ENCODE measurements at places on chromosomes 4 and X. TPM values are rescaled to one million over a fixed set of nuclear protein-coding genes. Genes with fewer than 3 reads are reported as not detected.

BRS3 gene
- total RNA-seq, result not detected

FGF2 gene
- 5.0 TPM for total RNA-seq

SPACA5B gene
- total RNA-seq, result not detected

SNCA gene
- 1.2 TPM for total RNA-seq

GRCh38 chr4:31737419-31737818 is 1017.2 kb downstream of the PCDH7 start:
- no peak overlapping the region for H3K4me3 ChIP-seq
- H3K27me3 ChIP-seq, result no peaks in the 10 kb centered on the region
- H3K4me1 ChIP-seq, result no peaks in the 10 kb centered on the region
- no peak for DNase-seq
- H3K36me3 ChIP-seq, result no peaks in the 10 kb centered on the region
- no peak overlapping the region for H3K27ac ChIP-seq

GRCh38 chr4:134747108-134747805 is 545.7 kb upstream of the PABPC4L start:
- DNase-seq, result no peak
- no peaks in the 10 kb centered on the region for H3K4me1 ChIP-seq
- H3K4me3 ChIP-seq, result no peak overlapping the region
- no peaks in the 10 kb centered on the region for H3K36me3 ChIP-seq
- H3K27me3 ChIP-seq, result no peaks in the 10 kb centered on the region
- no peak overlapping the region for H3K27ac ChIP-seq

GRCh38 chr4:184795214-184795844 is 30.4 kb downstream of the ACSL1 start:
- no peak for DNase-seq
- H3K4me1 ChIP-seq, result no peaks in the 10 kb centered on the region
- H3K4me3 ChIP-seq, result no peak overlapping the region

DNA sequence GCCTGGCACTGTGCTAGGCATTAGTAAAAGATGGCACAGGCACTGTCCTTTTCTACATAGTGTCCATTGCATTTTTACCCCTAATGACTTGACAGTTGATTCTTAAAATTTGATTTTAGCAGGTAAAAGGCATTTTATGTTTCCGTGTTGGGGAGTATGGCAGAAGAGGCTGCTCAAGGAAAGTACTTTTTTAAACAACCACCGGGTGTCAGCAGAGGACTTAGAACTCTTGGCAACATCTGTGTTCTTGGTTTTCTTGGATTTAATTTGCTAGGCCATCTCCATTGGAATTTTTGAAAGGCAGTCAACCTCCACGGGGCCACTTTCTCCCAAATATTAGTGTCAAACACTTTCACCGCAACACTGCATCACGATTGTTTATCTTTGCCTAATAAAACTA is 102.9 kb downstream of the TSPAN7 start:
- H3K4me1 ChIP-seq, result no peaks in the 10 kb centered on the region
- H3K4me3 ChIP-seq, result no peak overlapping the region
- H3K36me3 ChIP-seq, result no peaks in the 10 kb centered on the region
- peak; percentile 28 for DNase-seq

GRCh38 chrX:17535229-17535628 is 160.2 kb downstream of the NHS start:
- no peaks in the 10 kb centered on the region for H3K27me3 ChIP-seq
- H3K27ac ChIP-seq, result no peak overlapping the region
- peak; percentile 43 for DNase-seq
- no peaks in the 10 kb centered on the region for H3K4me1 ChIP-seq
- H3K4me3 ChIP-seq, result no peak overlapping the region
- H3K36me3 ChIP-seq, result no peaks in the 10 kb centered on the region

DNA sequence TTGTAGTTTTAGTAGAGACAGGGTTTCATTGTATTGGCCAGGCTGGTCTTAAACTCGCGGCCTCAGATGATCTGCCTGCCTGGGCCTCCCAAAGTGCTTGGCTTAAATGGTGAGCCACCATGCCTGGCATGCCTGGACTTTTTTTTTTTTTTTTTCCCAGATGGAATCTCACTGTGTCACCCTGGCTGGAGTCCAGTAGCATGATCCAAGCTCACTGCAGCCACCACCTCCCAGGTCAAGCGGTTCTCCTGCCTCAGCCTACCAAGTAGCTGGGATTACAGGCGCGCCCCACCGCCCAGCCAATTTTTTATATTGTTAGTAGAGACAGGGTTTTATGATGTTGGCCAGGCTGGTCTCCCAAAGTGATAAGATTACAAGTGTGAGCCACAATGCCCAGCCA is 8.4 kb downstream of the UBE2K start:
- H3K36me3 ChIP-seq, result no peaks in the 10 kb centered on the region
- no peaks in the 10 kb centered on the region for H3K4me1 ChIP-seq
- H3K27ac ChIP-seq, result no peak overlapping the region
- no peaks in the 10 kb centered on the region for H3K27me3 ChIP-seq
- no peak overlapping the region for H3K4me3 ChIP-seq

DNA sequence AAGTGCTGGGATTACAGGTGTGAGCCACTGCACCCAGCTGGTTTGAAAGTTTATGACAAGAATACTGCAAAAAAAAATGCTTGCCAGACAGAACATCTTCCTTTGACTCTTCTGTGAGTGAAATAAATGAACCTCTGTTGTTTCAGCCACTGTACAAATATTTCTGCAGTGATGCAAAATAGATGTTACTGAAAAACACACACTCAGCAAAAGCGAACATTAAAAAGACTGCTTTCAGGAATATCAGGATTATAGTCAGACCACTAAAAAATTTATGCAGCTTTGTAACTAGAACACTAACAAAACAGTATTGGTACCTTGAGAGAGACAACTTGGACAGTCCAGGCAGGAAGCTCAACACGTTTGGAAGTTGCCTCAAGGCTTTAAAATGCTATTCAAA is 16.9 kb upstream of the SEPSECS start:
- no peaks in the 10 kb centered on the region for H3K36me3 ChIP-seq
- H3K4me1 ChIP-seq, result no peaks in the 10 kb centered on the region
- H3K27ac ChIP-seq, result no peak overlapping the region
- no peak overlapping the region for H3K4me3 ChIP-seq

- peak overlapping the region; percentile 88 for H3K27ac ChIP-seq
- no peaks in the 10 kb centered on the region for H3K4me1 ChIP-seq
- DNase-seq, result no peak
- H3K36me3 ChIP-seq, result no peaks in the 10 kb centered on the region
- H3K27me3 ChIP-seq, result no peaks in the 10 kb centered on the region
Observed at GRCh38 chrX:119758731-119759247, 401 bp downstream of the SOWAHD start.

- no peak overlapping the region for H3K27ac ChIP-seq
- no peak for DNase-seq
- H3K4me1 ChIP-seq, result no peaks in the 10 kb centered on the region
- no peaks in the 10 kb centered on the region for H3K36me3 ChIP-seq
Observed at GRCh38 chr4:34271479-34272355, 1972.6 kb downstream of the ARAP2 start.

GRCh38 chr4:24489870-24490269 is 94.5 kb downstream of the DHX15 start:
- H3K36me3 ChIP-seq, result no peaks in the 10 kb centered on the region

GRCh38 chr4:67325791-67326190 is 219.5 kb downstream of the CENPC start:
- no peak overlapping the region for H3K4me3 ChIP-seq
- H3K27ac ChIP-seq, result no peak overlapping the region
- no peaks in the 10 kb centered on the region for H3K36me3 ChIP-seq
- H3K27me3 ChIP-seq, result no peaks in the 10 kb centered on the region
- no peaks in the 10 kb centered on the region for H3K4me1 ChIP-seq

DNA sequence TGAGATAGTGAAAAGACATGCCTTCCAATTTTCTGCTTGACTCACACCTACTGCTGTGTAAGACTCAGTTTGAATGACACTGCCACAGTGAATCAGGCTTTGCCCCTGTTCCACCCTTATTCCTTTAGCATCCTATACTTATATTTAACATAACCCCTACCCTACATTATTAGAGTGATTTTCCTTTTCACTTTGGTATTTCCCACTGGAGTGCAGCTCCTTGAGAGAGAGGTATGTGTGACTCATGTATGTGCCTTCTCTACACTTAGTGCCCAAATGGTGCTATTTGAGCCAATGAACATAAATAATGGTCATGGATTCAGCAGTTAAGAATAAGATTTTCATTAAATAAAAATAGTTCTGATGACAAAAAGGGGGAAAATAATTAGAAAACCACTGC is 69.5 kb downstream of the RRAGB start:
- no peak overlapping the region for H3K4me3 ChIP-seq
- DNase-seq, result no peak
- H3K36me3 ChIP-seq, result no peaks in the 10 kb centered on the region
- H3K27me3 ChIP-seq, result no peaks in the 10 kb centered on the region

GRCh38 chr4:2263926-2264321 is 2.0 kb upstream of the MXD4 start:
- no peak overlapping the region for H3K4me3 ChIP-seq
- H3K27ac ChIP-seq, result no peak overlapping the region
- H3K36me3 ChIP-seq, result no peaks in the 10 kb centered on the region
- H3K4me1 ChIP-seq, result peaks cover 10% of the 10 kb centered on the region
- H3K27me3 ChIP-seq, result no peaks in the 10 kb centered on the region
- DNase-seq, result no peak

DNA sequence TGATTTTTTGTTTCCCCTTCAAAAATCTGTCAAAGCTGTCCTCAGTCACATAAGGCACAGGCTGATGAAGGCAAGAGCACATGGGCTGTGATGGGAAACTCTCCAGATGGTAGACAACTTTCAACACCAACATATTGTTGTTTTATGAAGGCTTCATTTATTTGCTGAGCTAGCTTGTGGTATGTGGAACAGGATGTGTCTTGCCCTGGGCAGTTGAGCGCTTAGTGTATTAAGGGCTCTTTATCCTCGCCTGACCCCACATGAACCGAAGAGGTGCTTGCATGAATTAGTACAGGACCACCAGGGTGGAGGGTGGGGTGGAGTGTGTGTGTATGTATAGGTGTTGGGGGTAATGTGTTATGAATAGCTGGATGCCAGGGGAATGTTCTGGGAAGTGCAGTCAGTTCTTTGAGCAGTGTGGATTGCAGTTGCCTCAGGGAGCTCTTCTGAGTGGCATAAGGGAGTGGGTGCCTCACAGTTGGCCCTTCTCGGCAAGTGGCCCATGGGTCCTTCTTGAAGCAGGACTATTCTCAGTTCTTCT is 103.1 kb downstream of the PHEX start:
- DNase-seq, result no peak
- no peaks in the 10 kb centered on the region for H3K27me3 ChIP-seq
- no peak overlapping the region for H3K4me3 ChIP-seq
- H3K27ac ChIP-seq, result no peak overlapping the region

GRCh38 chr4:122845760-122846159 is 19.1 kb downstream of the FGF2 start:
- no peak overlapping the region for H3K27ac ChIP-seq
- H3K4me3 ChIP-seq, result no peak overlapping the region
- no peaks in the 10 kb centered on the region for H3K4me1 ChIP-seq
- no peaks in the 10 kb centered on the region for H3K27me3 ChIP-seq

DNA sequence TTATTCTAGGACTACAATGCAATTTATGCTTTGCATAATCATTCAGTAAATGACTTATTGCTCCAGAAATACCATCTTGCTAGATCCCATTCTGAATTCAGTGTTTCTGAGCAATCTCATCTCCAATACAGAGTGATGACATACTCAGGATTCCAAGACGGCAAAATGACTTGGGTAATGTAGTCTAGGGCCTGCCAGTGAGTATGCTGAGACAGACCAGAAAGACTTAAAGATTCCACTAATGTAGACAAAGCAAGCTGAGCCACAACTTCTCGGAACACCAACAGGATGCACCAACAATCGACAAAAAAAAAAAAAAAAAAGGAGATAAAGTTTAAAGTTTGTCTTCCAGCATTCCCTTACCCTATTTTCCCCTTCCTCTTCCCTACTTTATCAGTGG is 919 bp upstream of the SEC24B start:
- no peaks in the 10 kb centered on the region for H3K36me3 ChIP-seq
- H3K4me3 ChIP-seq, result peak overlapping the region; percentile 80
- H3K27me3 ChIP-seq, result no peaks in the 10 kb centered on the region
- H3K27ac ChIP-seq, result peak overlapping the region; percentile 92
- no peak for DNase-seq
- H3K4me1 ChIP-seq, result no peaks in the 10 kb centered on the region

GRCh38 chr4:7901311-7901885 is 38.3 kb downstream of the AFAP1 start:
- H3K4me1 ChIP-seq, result no peaks in the 10 kb centered on the region
- no peak overlapping the region for H3K27ac ChIP-seq
- no peaks in the 10 kb centered on the region for H3K27me3 ChIP-seq
- no peak overlapping the region for H3K4me3 ChIP-seq
- H3K36me3 ChIP-seq, result no peaks in the 10 kb centered on the region

Data from colonic mucosa (tissue), 4 donors.